ENCODE measurements at places on chromosomes 4 and X.

GRCh38 chrX:49064303-49064702 lies 5.5 kb downstream of the CCDC120 start:
- DNase-seq, result no peak

DNA sequence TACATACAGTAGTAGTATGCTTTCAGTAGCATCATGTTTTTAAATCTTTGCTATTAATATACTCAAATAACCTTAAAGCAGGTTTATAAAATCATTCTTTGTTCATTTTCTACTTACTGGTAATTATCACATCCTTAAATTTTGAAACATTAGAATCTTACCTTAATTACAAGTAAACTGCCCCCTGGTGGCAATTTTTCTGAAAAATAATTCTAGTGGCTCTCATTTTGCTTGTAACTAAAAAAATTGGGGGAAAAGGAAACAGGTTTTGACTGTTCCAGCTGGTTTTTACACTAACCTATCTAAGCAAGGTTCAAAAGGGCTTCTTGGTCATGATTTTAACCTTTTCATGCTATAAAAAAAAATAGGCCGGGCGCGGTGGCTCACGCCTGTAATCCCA lies 18.5 kb upstream of the DCAF4L1 start:
- no peak for DNase-seq

DNA sequence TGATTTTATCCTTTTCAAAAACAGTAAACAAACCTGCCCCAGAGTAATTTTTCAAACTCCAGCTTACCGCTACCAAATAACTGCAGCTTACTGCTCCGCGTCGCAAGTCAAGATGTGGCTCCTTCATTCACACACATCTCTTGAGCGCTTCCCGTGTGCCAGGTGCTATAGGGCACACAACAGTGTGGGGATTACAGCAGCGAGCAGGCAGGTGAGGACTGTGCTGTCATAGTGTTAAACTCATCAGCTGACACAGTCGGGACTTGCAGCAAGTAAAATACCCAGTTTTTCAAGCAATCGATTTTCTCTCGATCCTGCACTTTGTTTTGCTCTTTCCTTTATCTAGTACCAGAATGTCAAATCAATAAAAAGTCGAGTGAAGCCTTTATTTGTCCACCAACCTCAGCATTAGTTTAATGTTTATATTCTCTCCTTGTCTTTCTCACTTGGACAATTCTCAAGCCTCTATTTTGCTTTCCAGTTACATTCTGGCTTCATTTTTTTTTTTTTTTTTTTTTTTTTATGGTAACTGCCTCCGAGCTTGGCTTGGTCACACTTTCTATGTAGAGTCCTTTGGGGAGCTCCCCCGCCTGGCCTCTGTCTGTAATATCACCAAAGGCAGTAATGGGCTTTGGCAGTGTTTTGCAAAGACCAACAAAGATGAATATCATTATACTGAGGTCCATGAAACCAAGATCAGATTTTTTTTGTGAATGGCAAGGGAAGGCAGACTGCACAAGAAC lies 8.3 kb upstream of the ASB5 start:
- no peak for DNase-seq

- no peak for DNase-seq
Observed at GRCh38 chr4:60809486-60809800, 390.7 kb upstream of the ADGRL3 start.

- DNase-seq, result no peak
Observed at GRCh38 chrX:31593353-31593752, 521.5 kb upstream of the FTHL17 start.

- DNase-seq, result no peak
Observed at GRCh38 chrX:133544115-133544514, 128.8 kb upstream of the GPC4 start.

DNA sequence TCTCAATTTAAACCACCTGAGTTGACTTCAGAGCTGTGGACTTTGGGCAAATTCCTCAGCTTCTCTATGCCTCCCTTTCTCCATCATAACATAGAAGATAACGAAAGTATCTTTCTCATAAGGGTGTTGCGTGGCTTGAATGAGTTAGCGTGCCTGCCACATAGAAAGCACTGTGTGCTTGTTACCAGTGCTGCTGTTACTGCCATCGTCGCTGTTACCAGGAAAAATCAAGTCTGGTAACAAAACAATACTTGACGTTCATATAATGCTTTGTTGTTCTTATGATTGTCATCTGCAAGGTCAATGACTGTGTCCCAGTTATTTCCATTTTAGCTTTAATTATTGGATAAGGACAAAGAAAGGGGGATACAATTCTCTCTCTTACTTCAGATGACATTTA lies 64.4 kb downstream of the DDX60L start:
- no peak for DNase-seq

DNA sequence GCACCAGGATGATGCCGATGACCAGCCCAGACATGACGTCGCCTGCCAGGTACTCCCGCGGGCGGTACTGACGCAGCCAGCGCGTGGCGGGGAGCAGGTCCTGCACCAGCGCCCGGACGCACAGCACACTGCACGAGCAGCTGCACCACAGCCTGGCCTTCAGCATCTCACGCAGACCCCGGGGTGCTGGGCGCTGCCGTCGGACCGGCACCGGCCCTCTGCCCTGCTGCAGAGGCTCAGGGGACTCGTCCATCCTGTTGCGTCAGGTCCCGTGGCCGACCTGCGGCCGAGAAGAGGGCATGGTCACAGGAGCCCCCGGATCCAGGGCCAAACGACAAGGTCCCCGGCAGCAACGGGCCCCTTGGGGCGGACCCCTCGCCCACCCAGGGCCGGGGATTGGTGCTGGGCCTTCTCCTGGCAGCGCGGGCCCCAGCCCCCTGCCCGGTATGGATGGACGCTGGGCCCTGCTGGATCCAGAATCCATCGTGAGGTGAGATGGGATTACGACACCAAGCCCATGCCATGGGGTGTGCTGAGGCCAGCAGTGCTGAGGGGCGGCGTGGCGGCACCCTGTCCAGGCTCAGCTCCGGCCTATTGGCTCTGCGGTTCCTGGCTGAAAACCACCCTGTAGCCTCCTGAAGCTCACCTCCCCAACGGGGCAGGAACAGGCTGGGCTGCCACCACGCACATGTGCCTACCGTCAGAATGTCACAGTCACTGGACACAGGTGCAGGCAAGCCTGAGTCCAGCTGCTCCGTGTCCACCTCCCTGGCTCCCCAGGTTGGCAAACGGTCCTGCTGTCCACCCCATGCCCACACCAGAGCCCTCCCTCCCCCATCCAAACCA lies 1.5 kb downstream of the SLC26A1 start:
- DNase-seq, result no peak

DNA sequence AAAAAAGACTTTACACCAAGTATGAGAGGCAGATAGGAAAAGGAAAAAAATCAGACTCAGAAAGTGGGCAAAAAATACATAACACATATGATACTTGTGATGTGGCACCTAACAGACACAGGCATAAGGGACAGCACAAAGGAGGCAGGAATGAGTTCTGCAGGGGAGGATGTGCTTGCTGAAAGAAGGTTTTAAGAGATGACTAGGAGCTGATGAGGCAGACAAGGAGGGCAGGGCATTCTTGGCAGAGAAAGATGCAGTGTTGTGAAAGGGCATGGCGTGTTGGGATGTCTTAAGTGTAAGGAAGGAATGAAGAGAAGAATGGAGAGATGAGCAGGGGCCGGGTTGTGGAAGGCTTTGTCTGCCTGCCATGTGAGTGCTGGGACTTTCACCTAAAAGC lies 49.7 kb upstream of the TMEM154 start:
- no peak for DNase-seq

DNA sequence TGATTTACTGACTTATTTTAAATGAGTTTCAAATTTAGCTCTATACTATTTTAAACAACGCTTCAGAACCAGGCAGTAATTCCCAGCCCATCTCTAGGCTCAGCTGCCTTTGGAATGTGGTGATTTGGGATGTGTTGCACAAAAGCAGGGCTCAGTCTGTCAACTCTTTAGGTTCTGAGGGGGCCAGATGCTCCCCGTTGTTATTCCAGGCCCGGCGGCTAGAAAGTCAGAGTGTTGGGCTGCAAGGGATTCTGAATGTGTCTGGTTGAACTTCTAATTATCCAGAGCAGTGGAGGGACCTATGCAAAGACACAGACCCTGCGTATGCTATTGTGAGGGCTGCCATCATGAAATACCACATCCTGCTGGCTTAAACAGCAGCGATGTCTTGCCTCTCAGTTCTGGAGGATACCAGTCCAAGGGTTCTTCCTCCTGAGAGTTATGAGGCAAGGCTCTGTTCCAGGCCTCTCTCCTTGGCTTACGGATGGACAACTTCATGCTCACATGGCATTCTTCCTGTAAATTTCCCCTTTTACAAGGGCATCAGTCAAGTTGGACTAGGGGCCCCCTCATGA lies 123.2 kb upstream of the TRIM2 start:
- no peak for DNase-seq

GRCh38 chr4:140049024-140049848 lies 104.7 kb downstream of the MAML3 start:
- no peak for DNase-seq

DNA sequence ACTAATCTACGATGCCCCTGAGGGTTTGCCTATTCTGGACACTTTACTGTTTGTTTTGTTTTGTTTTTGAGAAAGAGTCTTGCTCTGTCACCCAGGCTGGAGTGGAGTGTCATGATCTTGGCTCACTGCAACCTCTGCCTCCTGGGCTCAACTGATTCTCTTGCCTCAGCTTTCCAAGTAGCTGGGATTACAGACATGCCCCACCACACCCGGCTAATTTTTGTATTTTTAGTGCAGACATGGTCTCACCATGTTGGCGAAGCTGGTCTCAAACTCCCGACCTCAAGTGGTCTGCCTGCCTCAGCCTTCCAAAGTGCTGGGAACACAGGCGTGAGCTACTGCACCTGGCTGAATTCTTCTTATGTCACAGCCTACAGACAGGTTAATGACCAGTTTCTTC lies 70.7 kb downstream of the MFAP3L start:
- DNase-seq, result no peak

DNA sequence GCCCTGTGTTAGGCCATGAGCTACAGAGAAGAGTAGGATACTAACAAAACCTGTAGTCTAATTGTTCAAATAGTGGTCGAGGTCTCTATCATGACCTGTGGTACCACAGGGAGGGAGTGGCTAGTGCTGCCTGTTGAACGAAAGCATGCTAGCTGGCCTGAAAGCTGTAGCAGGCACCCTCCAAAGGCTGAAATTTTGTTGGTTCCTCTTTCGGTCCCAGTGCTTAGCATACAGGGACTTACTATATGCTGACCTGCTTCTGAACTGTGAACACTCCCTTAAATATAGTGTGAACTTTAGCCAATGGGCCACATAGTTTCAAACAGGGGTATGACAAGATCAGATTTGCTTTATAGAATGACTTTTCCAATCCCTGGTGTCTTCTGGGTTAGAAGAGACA lies 113.4 kb downstream of the PJA1 start:
- DNase-seq, result no peak

GRCh38 chr4:108619372-108620100 lies 840 bp upstream of the RPL34 start:
- DNase-seq, result no peak

DNA sequence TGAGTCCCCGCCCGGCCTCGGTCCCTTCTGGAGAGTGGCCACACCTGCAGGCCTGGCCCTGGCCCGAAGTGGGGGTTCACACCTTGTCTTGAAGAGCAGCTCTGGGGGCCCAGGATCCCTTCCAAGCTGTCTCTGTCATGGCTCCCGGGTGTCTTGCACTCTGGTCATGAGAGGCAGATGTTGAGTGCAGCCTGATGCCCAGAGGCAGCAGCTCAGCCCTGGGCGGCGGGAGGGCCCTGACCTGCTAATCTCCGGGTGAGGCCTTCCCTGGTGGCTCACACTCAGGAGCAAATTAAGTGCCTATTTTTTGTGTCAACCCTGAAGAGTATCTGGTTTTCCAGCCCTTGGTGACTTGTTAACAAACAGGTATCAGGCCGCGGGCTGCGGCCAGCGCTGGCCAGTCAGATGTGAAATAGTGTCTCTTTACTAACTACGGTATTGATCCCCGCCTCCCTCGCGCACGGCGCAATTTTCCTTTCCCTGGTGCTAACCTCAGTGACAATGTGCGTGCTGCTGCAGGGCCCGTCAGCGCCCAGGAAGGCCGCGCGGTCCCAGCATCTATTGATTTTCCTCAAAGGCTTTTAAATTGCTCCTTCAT lies 24.2 kb downstream of the NKX1-1 start:
- DNase-seq, result no peak

- no peak for DNase-seq
Observed at GRCh38 chrX:124223524-124223923, 108.9 kb upstream of the TEX13D start.

GRCh38 chr4:72239487-72240116 lies 207.8 kb downstream of the NPFFR2 start:
- no peak for DNase-seq

- DNase-seq, result no peak
Observed at GRCh38 chrX:71922686-71923085, 12.0 kb downstream of the NHSL2 start.

DNA sequence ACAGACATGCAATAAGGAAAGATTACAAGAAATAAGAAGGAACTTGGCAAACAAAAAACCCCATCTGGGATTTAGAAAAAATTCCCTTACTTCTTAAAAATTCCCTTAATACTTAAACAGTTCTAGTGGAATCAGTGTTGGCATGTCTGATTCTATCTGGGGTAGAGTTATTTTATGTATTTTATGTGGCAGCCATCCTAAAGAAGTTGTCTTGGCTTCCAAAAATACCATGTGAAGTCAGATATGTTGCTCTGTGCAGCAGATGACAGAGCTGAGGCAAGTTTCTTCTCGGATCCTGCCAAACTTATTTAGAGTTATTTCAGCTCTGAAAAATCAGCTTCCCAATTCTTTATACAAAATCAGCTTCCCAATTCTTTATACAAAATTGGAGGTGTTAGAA lies 14.7 kb downstream of the YY2 start:
- DNase-seq, result no peak

GRCh38 chrX:122625821-122626220 lies 558.3 kb upstream of the GRIA3 start:
- no peak for DNase-seq

DNA sequence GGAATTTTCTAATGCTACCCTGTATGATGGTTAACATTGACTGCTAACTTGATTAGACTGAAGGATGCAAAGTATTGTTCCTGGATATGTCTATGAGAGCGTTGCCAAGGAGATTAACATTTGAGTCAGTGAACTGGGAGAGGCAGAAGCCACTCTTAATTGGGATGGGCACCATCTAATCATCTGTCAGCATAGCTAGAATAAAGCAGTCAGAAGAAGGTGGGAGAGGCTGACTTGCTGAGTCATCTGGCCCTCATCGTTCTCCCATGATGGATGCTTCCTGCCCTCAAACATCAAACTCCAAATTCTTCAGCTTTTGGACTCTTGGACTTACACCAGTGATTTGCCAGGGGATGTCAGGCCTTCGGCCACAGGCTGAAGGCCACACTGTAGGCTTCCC lies 878.5 kb downstream of the PCDH7 start:
- DNase-seq, result no peak

DNA sequence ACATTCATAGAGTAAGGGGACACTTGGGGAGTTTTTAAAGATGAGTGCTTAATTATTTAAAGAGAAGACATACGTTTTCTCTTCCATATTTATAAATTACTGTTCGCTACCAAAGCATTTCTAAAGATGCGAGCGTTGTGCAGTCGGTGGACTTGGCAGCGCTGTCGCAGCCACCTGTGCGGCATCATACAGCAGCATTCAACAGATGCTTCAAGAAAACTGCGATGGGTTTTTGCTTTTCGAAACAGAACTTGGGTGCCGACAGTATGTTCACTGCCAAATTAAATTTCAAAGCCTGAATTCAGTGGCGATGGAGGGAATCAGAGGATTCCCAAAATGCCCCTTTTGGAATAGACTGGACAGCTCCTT lies 1.6 kb upstream of the HTR2C start:
- DNase-seq, result no peak

GRCh38 chr4:26937139-26937538 lies 76.5 kb downstream of the STIM2 start:
- DNase-seq, result no peak

- no peak for DNase-seq
Observed at GRCh38 chr4:137934911-137935310, 307.2 kb downstream of the SLC7A11 start.

- no peak for DNase-seq
Observed at GRCh38 chr4:45368832-45369231, 642.5 kb upstream of the GNPDA2 start.
